Activated naive CD4-positive, alpha-beta T cell treated with anti-CD3 and anti-CD28 coated beads for 36 hours (primary cell): ENCODE measurements at places on chromosomes 1 and 21. TPM values are rescaled to one million over a fixed set of nuclear protein-coding genes. Genes with fewer than 3 reads are reported as not detected.

- no peaks in the 10 kb centered on the region for H3K36me3 ChIP-seq
- no peak overlapping the region for H3K4me3 ChIP-seq
- H3K27ac ChIP-seq, result no peak overlapping the region
- no peak for DNase-seq
- H3K4me1 ChIP-seq, result no peaks in the 10 kb centered on the region
- H3K27me3 ChIP-seq, result peaks cover 3% of the 10 kb centered on the region
Observed at GRCh38 chr1:229040630-229041358, 230.1 kb upstream of the RAB4A start.

- H3K4me3 ChIP-seq, result peak overlapping the region; percentile 86
- peaks cover 8% of the 10 kb centered on the region for H3K36me3 ChIP-seq
- peak overlapping the region; percentile 96 for H3K27ac ChIP-seq
- no peaks in the 10 kb centered on the region for H3K27me3 ChIP-seq
- DNase-seq, result peak; percentile 73
- H3K4me1 ChIP-seq, result peaks cover 69% of the 10 kb centered on the region
Observed at GRCh38 chr1:26318338-26319064, 743 bp downstream of the CD52 start.

DNA sequence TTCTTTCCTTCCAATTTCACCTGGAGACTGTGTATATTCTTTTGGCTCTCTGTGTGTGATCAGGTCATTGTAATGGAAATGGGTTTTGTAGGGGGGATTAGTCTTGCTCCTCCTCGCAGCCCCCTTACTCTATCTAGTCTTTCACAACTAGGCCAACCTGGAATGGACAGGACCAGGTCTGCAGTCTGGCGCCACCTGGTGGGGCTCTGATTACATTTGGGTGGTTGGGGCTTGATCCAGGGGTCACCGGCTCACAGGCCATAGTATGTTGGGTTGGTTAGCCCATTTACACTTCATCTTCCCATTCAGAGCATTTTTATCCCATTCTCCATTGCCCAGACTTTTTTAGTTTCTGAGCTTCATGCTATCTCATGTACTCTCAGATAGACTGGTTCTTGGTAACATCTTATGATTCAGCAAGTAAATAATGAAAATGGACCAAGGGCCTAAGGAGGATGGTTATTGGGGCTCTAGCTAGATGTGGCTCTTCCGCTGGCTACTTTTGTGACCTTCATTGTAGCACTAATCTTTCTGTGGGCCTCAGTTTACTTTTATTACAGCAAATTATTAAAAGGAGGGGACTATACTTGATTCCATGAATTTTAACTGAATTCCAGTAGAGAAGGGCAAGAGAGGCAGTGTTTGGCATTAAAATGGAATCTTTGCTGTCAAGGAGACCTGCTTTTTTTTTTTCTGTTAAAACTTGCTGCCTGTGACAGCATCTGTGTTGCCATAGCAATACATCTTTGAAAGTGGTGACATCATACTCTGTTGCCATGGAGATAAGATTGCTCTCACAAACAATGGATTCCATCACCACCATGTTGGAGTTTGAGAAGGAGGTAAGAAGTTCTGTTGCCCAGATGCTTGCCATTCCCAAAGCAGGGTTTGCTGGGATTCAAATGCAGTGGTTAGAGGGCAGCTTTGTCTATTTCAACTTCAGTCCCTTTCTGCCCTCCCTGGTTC lies 150.1 kb downstream of the PLXNA2 start:
- H3K36me3 ChIP-seq, result no peaks in the 10 kb centered on the region
- H3K4me1 ChIP-seq, result no peaks in the 10 kb centered on the region
- DNase-seq, result peak; percentile 82
- H3K4me3 ChIP-seq, result no peak overlapping the region

GRCh38 chr1:85656948-85657347 lies 51.3 kb downstream of the ZNHIT6 start:
- H3K4me3 ChIP-seq, result no peak overlapping the region
- H3K4me1 ChIP-seq, result no peaks in the 10 kb centered on the region
- H3K27ac ChIP-seq, result no peak overlapping the region
- no peak for DNase-seq

The GPR153 gene
- total RNA-seq, result 0.07 TPM

GRCh38 chr1:153612755-153613331 lies at the start of gene S100A16:
S100A16 (minus strand) TSS chr1:153613137; CDS start chr1:153608151, 4,986 bp downstream.
- peaks cover 1% of the 10 kb centered on the region for H3K4me1 ChIP-seq
- no peak for DNase-seq
- H3K27me3 ChIP-seq, result no peaks in the 10 kb centered on the region
- no peaks in the 10 kb centered on the region for H3K36me3 ChIP-seq
- H3K27ac ChIP-seq, result no peak within 1 kb of the TSS

The LRIG2 gene
- 9.1 TPM for total RNA-seq

DNA sequence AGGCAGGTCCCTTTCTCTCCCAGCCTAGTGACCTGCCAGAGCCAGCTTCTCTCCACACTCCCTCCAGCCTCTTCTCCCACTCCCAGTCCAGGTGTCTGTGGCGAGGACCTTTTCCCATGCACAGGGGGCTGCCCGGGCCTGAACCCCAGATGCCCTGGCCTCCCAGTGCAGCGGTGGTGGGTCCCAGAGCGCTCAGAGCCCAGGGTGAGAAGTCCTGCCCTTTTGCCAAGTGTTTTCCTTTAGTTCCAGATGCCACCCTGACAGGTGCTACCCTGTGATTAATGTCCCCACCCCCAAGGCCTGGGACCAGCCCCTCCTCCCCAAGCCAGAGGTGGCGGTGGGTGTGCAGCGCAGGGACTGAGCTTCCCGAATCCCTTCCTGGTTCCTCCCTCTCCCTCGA lies 90.4 kb downstream of the PAX7 start:
- peaks cover 72% of the 10 kb centered on the region for H3K27me3 ChIP-seq
- no peaks in the 10 kb centered on the region for H3K36me3 ChIP-seq
- no peak overlapping the region for H3K27ac ChIP-seq
- DNase-seq, result no peak
